ENCODE measurements at places on chromosomes 3 and 15.

DNA sequence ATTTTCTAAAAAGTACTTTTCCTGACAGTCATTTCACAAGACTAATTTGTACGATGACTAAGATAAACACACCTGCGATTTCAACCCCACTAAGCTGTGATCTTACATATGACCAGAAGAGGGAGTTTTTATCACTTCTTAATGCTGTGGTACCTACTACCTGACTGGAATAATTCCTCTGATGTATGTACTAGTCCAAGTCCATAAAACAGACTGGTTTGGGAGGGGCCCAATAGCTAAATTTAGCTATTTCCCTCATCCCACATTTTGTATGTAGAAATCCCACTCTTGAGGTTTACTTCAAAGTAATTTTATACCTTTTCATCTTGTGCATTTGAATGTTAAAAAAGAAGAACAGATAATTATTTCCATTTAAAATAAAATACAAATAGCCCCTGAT is 49.7 kb upstream of the SCAANT1 start:
- peak; percentile 22 for DNase-seq

- DNase-seq, result no peak
Observed at GRCh38 chr15:92990031-92990430, 89.9 kb downstream of the CHD2 start.

DNA sequence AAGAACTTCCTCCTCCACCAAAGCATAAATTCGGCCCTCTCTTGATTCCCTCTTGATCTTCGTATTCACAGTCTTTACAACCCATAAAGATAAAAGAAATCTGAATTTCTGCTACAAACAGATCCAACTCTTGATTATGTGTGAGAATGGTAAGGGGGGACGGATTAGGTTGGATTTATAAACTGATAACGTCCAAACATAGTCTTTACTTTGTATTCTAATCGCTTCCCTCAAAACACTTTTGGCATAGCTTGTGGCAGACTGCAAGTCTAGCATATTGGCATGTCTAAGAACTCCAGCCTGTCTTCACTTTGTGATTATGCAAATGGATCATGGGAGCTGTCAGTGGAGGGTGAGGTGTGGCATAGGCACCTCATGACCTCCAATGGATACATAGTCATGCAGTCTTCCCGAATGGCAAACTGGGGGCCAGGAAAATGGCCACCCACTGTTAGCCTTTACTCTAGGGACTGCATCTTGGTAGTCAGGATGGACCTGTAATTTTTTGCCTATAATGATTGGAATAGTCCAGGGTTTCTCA is 24.3 kb upstream of the GPR171 start:
- DNase-seq, result no peak

DNA sequence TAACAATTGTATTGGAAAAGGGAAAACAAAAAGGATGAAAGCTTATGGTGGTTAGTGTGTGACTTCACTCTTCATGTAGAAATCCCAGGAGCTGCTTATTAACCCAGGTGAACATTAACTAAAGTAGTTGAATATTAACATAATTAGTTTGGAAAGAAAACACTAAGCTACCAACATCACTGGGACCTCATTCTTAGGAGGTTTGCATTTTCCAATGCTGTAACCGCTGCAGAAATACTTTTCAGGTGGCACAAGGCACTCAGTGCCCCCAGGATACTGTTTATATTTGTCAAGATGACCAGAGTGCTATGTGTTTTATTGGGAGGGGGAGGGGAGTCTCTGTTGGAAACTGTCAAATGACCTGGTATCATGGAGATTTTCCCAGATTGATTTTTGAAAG is 25.9 kb upstream of the VILL start:
- no peak for DNase-seq

DNA sequence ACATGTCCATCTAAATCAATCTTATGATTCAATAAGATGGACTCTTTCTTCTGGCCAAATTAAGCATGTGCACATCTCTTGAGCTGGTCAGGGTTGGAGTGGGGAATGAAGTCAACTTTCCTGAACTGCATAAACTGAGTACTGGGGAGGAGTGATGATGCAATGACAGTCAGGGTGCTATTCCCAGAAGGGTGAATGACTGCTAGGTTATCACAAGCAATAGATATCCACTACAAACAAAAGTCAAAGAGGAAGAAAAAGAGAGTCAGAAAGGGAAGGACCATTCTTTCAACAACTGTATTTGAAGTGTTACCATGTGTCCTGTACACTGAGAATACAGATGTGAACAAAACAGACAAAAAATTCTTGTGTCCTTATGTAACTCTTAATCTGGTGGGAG is 70.0 kb downstream of the ALCAM start:
- DNase-seq, result no peak

GRCh38 chr3:66722675-66723074 is 221.9 kb upstream of the LRIG1 start:
- DNase-seq, result no peak

DNA sequence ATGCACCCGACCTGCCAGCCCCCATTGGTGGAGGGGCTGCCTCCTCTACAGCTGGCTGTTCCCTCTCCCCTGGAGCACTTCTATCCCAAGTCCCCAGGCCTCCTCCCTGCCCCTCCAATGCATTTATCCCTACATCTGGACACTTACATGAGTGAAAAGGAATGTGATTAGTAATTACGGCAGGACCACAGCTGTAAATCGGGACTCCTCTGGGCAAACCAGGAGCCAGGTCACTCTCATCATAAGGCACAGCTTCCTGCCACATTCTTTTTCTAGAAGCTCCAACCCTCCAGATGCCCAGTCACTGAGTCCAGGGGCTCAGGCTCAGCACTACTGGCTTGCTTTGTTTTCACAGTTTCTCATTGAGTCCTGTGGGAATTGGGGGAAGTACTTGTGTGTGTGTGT is 54.3 kb downstream of the IL20RB start:
- DNase-seq, result no peak

DNA sequence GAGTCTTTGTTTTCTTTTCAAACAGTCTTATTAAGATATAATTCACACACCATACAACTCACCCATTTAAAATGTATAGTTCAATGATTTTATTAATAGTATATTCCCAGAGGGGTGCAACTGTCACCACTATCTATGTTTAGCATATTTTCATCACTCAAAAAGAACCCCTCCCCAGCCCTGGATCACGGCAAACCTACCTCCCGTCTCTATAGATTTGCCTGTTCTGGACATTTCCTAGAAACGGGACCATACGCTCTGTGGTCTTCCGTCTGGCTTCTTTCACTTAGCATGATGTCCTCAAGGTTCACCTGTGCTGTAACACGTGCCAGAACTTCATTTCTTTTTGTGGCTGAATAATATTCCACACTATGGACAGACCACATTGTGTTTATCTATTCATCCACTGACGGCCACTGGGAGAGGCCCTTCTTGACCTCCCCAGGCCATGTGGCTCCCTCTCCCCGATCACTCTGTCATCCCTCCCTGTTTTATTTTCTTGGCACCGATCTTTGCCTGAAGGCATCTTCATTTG is 56.4 kb downstream of the IQSEC1 start:
- no peak for DNase-seq

DNA sequence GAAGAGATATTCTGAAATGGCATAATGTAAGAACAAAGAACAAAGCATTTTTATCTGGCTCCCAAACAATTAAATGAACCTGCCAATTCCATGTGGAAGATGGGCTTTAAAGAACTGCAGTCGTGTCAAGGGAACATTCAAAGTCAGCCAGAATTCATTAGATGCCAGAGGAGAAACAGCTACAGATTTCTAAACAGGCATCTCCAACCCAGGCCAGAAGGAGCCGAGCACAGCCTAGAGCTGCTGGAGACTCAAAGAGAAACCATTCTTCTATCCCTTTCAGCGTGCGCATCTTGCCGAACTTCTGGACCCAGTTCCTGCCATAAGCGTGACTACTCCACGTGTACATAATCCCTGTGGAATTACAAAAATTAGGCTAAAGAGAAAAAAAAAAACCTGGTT is 60.4 kb downstream of the MB21D2 start:
- DNase-seq, result no peak

- no peak for DNase-seq
Observed at GRCh38 chr3:48999085-48999858, 7.9 kb upstream of the WDR6 start.

DNA sequence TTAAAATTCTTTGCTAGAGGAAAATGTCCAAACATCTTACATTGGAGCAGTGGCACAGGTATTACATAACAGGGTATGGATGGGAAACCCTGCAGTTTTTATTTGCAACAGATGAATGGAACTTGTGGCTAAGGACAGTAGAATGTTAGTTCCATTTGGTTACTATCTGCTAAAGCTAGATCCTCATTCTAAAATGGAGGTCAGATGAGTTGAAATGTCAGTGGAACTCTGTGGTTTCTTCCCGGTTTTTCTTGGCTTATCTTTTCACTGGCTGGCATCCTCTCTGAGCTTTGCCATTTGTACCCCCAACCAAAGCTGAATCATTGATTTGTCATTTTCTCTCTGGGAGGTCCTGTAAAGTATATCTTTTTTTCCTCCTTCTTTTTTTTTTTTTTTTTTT is 68.9 kb downstream of the ARMC8 start:
- no peak for DNase-seq

- DNase-seq, result no peak
Observed at GRCh38 chr3:195542316-195542697, 818 bp downstream of the PPP1R2 start.

DNA sequence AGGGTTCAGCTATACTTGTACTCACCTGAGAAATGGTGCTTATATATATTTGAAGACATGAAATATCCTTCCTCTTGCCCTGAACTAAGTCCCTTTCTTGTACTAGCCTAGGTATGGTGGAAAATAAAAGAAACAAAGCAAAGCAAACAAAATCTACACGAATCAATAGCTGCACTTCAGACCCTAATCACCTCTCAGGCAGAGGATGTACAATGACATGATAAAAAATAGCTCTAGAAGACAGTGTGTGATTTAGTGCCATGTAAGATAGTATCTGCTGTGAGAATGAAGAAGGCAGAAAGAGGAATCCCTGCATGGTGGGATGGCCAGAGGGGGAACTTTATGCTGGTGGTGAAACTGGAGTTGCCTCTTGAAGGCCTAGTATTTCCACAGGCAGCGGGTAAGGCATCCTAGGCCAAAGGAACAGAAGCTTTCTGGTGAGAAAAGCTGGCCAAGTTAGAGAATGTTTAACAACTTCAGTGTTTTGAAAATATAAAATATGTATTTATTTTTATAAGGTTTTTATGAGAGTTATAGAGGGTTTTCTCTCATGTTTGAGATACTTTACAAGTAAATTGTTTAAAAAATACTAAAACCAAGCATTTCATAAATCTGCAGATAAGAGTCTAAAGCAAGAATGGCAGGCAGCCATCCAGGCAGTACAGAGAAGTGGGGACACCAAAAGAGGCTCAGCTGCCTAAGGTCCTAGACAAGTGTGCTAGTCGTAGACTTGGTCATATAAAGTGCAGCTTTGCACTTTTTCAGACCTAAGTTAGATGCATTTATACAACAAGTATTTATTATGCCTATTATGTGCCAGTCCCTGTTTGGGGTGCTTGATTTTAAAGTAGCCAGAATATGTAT is 14.9 kb downstream of the LEKR1 start:
- DNase-seq, result no peak

GRCh38 chr3:47614788-47615187 is 36.1 kb upstream of the CSPG5 start:
- no peak for DNase-seq

DNA sequence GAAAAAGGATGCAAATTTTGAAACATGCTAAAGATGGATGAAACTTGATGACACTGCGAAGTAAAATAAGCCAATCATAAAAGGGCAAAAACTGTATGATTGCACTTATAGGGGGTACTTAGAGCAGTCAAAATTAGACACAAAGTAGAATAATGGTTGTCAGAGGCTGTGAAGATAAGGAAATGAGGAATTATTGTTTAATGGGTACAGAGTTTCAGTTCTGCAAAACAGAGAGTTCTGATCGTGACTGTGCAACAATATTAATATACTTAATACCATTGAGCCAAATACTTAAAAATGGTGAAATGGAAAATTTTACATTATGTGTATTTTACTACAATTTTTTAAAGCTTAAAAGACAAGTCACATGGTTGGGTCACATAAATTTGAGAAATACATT is 35.1 kb downstream of the UBE3A start:
- DNase-seq, result no peak

GRCh38 chr15:78906316-78906620 is 33.6 kb downstream of the MORF4L1 start:
- DNase-seq, result no peak

GRCh38 chr3:58214484-58215316 is 3.9 kb upstream of the DNASE1L3 start:
- no peak for DNase-seq

DNA sequence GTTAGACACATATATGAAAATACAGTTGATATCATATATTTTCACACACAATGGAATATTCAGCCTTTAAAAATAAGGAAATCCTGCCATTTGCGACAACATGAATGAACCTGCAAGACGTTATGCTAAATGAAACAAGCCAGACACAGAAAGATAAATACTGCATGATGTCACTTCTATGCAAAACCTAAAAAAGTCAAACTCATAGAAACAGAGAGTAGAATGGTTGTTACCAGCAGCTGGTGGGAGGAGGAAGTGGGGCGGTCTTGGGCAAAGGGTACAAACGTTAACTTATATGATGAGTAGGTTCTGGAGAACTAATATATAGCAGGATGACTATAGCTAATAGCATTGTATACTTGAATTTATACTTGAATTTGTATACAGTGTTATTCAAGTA is 213.2 kb upstream of the NR2F2 start:
- no peak for DNase-seq

- no peak for DNase-seq
Observed at GRCh38 chr3:40129981-40130380, 179.5 kb upstream of the EIF1B start.

DNA sequence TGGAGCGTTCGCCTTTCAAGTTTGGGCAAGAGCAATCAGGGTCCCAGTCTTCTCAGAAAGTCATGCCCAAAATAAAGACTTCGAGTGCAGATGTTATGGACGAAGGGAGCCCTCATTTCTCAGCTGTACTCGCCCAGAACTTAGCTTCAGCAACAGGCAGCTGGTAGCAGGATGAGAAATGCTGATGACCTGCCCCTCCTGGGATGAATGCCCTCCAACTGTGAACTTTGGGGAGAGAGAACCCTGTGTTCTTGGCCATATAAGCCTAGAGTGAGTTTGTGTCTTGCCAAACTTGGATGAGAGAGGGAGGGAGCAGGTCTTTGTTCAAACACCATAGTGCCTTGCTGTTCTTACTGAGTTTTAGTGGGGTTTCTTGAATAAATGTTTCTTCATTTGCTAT is 400.3 kb downstream of the LRTM1 start:
- DNase-seq, result no peak

GRCh38 chr3:99644017-99644416 is 5.6 kb downstream of the COL8A1 start:
- DNase-seq, result no peak

- DNase-seq, result no peak
Observed at GRCh38 chr3:150673966-150674365, 29.8 kb downstream of the ERICH6 start.

DNA sequence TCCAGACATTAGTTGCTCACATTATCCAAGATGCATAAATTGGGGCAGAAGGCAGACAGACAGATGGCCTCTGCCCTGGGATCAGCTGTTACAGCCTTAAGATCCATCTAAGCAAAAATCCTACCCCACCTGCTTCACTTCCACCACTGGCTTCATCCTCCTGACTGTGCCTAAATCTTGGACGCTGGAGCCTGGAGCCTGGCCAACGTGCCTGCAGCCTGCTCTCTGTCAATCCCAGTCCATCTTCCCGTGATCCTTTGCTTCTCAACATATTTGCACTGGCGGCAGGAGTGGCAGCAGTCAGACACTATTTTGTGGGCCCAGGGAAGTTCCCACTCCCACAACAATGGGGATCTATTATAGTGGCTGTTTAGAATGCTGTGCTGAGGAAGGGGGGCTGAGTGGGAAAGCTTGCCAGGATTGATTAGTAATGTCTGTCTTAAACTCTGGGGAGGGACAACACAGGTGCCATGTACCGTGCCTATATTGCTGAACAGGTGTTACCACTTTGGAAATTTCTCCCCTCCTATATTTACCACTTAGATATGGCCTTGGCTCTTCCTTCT is 121.2 kb downstream of the MEGF11 start:
- DNase-seq, result no peak
